ENCODE measurements at places on chromosomes 4 and X.

DNA sequence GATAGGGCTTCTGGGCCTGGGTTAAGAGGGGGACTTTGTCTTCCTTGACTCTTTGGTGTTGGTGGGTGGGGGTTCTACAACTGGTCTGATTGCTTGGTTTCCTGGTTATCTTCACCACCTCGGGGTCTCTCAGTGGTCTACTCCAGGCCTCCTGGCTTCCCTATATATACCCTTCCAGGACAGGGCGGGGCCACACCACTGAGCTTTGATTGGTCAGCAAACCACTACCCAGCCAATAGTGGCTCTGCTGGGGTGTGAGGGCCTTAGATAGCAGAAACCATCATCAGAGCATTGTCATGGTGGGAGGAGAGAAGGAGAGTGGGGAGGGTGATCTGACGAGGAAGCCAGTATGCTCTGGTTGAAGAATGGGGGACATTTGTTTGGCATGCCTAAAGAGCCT, 14.4 kb upstream of the MAGEA1 start:
- DNase-seq: no peak

GRCh38 chr4:129543299-129543698, 447.3 kb downstream of the C4orf33 start:
- no peak for DNase-seq

GRCh38 chrX:152117305-152117704, 21.1 kb downstream of the MAGEA10 start:
- DNase-seq: no peak

- DNase-seq: no peak
These were observed 1.4 kb downstream of the TCEAL1 start for GRCh38 chrX:103630171-103630511.

DNA sequence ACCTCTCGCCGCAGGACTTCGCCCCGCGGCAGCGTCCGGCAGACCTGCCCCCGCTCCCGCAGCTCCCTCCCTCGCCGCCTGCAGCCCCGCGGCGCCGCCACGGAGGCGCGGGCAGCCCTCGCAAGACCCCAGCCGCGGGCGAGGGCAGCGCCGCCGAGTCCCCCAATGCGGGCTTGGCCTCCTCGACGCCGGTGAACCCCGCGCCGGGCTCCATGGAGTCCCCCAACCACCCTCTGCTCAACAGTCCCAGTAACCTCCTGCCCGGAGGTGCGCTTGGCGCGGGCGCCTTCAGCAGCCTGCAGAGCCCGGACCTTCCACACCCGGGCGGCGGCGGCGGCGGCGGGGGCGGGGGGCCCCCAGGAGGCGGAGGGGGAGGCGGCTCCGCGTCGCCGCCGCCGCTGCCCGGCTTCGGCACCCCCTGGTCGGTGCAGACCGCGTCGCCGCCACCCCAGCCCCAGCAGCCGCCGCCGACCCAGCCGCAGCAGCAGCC, 1.2 kb downstream of the CPEB2 start:
- DNase-seq: no peak

- no peak for DNase-seq
These were observed 259.5 kb downstream of the ARHGAP24 start for GRCh38 chr4:85734424-85734831.
